Glutamatergic neuron (in vitro differentiated cells): ENCODE measurements at places on chromosomes 2 and 18. TPM values are rescaled to one million over a fixed set of nuclear protein-coding genes. Genes with fewer than 3 reads are reported as not detected.

GRCh38 chr2:13034861-13035260 is 318.1 kb downstream of the TRIB2 start:
- no peak for DNase-seq

DNA sequence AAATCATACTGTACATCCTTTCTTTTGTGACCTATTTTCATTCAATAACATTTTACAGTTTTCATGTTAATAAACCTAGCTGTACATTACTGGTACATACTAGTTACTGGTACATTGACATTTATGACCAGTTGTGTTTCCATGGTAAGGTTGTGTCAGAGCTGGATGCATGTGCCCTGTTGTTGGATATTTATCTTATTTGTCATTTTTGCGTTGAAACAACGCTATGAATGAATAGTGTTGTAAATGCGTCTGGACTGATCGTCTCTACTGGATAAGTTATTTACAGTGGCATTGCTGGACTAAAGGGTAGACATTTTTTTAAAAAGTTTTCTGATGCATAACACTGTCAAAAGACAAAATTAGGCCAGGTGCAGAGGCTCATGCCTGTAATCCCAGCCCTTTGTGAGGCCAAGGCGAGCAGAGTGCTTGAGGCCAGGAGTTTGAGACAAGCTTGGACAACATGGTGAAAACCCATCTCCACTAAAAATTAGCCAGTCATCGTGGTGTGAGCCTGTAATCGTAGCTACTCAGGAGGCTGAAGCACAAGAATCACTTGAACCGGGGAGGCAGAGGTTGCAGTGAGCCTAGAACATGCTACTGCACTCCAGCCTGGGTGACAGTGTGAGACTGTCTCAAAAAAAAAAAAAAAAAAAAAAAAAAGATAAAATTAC is 40.2 kb downstream of the MCFD2 start:
- no peak for DNase-seq

DNA sequence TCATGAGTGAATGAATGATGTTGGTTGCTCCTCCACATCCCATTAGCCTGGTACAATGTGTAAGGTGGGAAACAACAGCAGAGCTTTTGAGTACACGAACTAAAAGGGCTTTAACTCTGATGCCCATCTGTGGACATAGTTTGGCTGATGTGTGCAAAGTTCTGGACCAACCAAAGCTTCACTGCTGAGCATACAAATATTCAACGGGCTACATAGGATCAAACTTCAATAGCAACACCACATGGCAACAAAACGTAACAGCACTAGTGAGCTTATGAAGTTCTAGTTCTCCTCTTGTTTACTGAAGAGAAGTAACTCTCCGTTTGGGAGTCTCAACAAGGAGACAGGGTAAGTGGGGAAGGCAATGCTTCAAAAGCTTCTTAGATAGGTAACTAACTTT is 20.4 kb downstream of the STAM2 start:
- DNase-seq = no peak

Gene GCG
- not detected for total RNA-seq

GRCh38 chr2:203683932-203684556 is 22.4 kb upstream of the CD28 start:
- no peak for DNase-seq

- DNase-seq = no peak
Observed at GRCh38 chr2:18440141-18440661, 120.3 kb downstream of the RDH14 start.
